ENCODE measurements at places on chromosomes 12 and 14.
A peak's percentile ranks its signal among the peaks of the same experiment; 100 is the strongest.

DNA sequence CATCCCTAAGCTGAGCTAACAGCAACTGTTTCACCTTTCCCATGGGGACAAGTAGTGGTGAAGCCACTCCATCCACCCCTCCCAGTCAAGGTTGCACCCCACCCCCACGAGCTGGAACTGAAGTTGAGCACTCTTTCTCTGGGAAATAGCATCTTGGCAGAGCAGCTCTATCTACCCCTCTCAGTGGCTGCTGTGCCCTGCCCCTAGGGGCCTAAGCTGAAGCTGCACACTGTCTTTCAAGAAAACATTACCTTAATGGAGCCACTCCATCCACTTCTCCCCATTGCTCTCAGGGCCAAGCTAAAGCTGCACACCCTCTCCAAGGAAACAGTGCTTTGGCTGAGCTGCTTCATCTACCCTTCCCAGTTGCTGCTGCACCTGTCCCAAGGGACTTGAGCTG is 170.6 kb upstream of the CCDC196 start:
- no peak for DNase-seq

- DNase-seq: no peak
These were observed 3.3 kb upstream of the C1QL4 start for GRCh38 chr12:49340095-49340870.

DNA sequence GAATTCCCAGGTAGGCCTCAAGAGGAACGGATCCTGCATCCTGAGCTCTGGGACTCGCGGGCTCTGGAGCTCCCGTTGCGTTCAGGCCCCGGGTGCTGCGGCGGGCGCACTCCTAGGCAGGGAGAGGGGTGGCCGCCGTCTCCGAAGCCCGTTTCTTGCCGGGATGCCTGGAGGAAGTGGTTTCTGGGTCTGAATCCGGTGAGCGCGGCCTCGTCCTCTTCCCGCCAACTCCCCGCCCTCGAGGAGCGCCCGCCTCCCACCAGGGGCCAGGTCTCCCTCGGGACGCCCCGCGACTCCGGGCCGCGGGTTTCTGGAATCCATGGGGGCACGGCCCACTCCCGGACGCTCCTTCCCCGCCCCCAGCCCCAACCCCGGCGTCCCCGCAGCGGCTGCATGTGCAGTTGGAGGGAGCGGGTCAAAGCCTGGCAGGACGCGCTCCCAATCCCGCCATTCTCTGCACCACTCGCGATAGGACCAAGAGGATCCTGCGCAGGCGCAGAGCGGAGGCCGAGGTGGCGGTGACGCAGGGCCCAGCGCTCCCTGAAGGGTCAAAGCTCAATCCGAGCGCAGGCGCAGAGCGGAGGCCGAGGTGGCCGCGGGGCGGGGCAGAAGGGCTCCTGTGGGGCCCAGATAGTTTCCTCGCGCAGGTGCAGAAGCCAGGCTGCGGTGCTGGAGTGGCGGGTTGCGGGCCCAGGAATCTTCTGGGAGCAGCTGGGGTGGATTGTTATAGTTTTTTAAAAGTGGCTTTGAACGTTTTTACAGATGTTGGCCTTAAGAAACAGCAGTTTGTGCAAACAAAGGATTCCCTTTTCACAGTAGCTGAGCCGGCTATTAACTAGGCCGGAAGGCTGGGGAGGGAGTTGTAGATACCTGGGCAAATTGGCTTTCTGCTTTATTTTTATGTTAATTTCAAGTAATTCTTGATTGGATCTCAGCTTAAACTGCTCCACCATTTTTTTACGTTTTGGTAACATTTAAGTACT is 796.4 kb downstream of the AACS start:
- DNase-seq: no peak

GRCh38 chr12:118271183-118271582 is 101.5 kb downstream of the TAOK3 start:
- no peak for DNase-seq

DNA sequence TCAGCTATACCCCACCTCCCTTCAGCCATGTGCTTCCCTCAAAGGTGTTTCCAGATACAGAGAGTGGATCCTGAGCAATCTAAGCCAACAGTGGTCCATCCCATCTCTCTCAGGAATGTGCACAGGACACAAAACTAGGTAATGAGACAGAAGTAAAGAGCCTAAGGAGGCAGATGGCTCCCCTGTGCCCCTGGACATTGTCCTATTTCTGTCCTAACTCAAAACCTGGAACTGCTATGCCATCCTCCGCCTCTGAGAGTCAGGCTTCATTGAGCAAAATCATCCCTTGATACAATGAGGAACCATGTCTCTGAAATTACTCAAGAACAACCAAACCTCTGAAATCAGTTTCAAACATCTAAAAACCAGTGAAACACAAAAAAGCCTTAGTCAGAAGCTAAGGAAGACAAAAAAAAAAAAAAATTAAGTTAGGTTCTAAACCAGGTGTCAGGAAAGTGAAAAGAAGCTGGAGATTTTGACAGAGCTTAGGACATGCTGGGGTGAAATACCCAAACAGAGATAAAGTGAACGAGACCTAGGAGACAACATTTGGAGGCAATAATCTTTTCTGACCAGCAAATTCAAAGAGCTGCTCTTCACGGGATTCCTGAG is 200.3 kb upstream of the PLEKHG7 start:
- peak; percentile 31 for DNase-seq

- DNase-seq: no peak
These were observed 44.2 kb upstream of the MANSC4 start for GRCh38 chr12:27824126-27824842.

- no peak for DNase-seq
These were observed 31.2 kb upstream of the KLC1 start for GRCh38 chr14:103597623-103598377.

DNA sequence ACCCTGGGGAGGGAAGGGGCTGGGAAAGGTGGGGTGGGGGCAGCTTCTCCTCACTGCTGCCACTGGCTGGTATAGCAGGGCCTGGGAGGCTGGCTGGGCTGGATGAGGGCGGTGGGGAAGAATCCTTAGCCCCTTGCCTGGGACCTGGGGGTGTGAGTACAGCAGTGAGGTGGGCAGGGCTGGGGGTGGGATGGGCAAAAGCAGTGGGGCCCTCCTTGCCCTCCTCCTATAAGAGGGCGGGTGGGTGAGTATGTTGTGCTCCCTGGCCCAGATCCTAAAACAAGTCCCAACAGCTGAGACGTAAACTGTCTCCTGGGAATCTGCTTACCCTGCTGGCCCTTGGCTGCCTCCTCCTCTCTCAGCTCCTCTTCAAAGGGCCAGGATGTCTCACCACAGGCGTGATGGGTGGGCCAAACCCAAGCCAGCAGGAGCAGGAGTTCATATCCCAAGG is 2.2 kb downstream of the NCKAP5L start:
- no peak for DNase-seq

DNA sequence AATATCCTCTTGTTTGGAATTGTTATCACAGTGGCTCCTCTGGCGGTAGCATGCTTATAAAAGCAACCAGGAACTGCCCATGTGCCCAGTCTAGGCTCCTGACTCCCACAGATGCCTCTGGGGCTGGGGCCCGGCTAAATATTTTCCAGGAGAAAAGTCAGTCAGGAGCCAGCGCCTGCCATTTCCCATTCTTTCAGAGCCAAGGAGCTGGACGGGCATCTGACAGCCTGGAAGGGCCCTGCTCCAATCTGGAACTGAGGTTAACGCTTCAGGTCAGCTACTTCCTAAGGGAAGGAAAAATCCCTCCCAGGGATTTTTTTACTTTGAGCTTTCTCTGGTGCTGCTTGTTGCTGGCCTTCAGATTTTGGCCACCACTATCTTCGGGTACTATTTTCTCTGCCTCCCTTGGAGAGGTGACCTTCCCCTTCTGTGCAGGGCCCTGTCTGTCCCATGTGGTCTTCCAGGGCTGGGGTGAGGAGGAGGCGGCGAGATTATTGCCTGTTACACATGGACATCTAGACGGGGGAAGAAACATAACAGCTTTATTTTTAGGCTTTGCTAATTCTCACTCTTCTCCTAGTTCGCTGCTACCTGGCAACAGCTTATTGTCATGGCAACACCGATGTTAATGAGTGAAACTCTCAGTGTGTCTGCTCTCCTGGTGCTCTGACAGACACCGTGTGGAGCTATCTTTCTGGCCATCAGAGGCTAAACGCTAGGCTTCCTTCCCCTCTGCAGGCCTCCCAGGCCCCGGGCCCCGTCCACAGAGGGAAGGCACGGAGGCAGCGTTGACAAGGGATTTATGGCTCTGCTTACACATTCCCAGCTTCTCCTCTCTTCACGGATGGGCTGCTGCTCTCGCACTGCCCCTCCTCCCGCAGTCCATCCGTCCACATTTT is 160.4 kb downstream of the CACNA1C start:
- DNase-seq: no peak

DNA sequence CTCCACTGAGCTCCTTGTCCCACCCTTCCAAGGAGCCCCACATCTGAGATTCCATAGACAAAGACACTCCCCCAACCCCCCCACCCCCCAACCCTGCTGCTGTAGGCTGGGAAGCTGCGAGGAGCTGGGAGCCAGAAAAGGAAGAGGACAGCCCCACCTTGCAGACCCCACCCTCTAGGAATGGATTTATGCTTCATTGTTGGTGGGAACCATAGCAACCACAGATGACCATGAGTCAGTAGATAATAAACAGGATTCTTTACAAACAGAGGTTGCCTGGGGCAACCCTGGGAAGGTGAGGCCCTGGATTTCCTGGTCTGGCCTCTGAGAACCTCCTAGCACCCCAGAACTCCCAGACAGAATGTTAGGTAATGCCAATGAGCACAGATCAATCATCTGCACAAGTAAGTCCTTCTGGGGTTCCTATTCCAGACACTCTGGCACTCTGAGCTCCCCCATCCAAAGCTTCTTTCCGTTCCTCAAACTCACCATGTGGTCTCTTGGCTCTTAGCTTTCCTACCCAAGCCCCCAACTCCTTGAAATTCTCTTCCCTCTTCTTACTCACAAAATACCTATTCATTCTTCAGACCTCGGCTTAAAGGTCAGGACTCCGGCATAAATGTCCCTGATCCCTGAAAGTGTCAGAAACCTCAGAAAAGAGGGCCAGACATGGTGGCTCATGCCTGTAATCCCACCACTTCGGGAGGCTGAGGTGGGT is 15.2 kb upstream of the PLEKHG6 start:
- no peak for DNase-seq

DNA sequence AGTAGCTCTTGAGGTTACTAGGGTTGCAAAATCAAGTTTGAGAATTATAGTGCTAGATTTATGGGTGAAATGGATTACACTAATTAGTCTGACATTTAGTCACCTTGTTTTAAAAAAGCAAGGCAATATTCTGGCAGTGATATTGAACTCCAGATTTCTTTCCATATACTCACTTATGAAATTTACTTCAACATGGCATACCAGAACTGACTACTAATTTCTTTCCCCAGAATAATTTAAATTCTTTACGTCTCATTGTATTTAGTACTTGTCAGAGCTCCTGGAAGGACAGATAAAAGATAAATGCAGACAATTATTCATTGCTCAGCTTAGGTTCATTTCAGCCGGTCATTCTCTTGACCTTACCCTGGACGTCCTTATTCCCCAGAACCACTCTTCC is 24.3 kb downstream of the EMP1 start:
- DNase-seq: no peak

DNA sequence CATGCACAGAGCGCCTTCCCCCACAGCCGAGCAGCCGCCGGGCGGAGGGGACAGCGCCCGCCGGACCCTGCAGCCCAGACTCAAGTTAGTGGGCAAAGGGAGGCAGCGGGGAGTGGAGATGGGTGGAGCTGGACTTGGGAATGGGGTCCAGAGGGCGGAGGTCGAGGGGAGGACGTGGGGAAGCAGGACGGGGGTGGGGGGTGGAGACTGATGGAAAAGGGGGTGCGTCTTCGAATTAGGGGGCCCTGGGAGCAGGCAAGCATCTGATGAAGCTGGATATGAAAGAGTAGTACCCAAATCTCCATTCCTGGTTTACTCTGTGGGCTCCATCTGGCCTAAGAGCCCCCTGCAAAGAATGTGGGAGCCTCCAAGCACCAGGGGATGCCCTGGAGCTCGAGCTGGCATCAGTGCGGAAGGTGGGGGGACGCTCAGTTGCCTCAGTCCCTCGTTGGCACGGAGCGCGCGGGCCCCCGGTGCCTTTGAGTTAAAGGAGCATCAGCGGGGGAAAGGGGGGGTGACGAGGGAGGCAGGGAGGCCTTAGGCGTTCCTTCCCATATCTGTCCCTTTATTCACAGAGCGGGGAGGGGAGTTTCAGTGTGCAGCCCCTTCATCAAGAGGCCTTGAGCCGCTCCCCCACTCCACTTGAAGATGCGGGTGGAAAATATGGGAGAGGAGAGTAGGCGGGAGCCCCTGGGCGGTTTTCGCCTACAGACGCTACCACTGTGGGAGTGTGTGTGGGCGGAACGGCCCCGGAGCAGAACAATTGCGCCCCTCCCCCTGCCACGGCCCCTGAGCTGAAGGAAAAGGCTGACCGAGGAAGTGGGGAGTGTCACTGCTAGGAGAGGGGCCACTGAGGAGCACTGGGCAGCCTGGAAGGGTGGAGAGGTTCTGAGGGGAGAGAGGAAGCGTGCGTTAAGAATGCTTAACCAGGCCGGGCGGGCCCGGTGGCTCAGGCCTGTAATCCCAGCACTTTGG is 644 bp downstream of the NAB2 start:
- peak; percentile 58 for DNase-seq

DNA sequence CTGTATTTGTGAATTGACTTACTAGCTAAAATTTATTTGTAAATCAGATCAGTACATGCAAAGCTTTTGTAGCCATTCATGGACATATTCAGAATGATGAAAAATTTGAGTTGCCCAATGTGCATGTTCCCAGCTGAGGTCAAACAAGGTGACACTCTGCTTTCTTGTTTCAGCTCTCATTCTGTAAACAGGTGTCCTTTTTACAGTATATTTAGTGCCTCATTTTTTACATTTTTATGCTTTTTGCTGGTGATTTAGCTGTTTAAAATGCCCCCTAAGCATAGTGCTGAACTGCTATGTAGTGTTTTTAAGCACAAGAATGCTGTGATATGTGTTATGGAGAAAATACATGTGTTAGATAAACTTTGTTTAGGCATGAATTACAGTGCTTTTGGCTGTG is 76.3 kb downstream of the MIA2 start:
- DNase-seq: no peak

DNA sequence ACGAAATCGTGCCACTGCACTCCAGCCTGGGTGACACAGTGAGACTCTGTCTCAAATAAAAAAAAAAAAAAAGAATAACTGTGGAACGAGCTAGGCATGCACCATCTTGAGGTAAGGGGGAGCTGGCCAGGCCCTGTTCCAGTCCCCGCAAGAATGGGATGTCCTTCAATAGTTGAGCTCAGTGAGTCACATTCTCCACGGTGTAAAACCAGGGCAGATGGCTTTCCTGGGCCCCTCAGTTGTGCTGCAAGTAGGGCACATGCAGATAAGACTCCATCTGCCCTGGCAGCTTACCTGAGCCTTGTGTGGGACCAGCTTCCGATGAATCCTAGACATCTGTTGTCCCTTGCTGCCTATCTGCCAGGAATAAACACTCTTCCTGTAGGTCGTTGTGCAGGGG is 312.1 kb downstream of the VRK1 start:
- DNase-seq: no peak

- DNase-seq: no peak
These were observed 1.7 kb downstream of the C14orf132 start for GRCh38 chr14:96040828-96041371.

DNA sequence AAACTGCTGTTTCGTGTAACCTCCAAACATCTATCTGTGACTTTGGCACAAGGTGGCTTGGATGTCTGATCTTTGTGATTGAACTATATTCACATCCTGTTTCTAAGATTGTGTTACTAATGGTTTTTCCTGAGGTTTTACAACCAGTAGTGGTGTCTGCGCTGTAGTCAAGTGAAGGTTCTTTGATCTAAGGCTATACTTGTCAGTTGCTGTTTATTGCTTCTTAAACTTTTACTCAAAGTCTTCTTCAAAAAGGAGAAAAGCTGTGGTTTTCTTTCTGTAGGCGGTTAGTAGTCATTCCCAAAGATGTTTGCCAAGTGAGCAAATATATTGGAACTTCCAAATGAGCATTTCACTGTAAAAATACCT is 12.3 kb upstream of the CALM1 start:
- no peak for DNase-seq

Data from activated CD4-positive, CD25-positive, alpha-beta regulatory T cell treated with anti-CD3 and anti-CD28 coated beads, Interleukin-2, amount 50 U/mL, for 72 hours (primary cell).